WTC11 (cell line): ENCODE measurements at places on chromosomes 12 and 14. TPM values are rescaled to one million over a fixed set of nuclear protein-coding genes. Genes with fewer than 3 reads are reported as not detected.

GRCh38 chr14:20377171-20377570 lies 33.7 kb downstream of the PARP2 start:
- no peak for DNase-seq

DNA sequence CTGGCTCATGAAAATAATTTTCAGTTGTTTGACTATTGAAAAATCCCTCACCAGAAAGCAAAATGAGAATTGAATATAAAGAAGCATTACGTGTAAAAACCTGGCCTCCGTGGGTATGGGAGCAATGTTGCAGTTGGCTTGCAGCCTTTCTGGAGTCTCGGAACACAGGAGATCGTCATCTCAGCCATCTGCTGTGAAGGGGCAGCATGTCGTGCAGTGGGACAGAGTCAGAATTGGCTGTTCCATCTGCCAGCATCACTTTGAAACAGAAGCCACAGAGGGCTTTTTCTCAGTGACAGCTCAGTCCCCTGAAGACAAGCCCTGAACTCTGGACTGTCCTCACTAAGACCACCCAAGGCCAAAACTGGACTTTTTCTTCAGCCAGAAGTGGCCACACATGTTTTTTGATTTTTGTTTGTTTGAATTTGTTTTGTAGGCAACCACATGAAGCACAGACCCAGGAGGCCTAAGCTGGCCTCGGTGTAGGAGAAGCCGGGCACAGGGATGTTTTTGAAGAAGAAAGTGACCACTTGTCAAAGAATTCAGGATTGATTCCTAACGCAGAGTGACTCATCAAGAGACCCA lies 170.8 kb upstream of the DYRK2 start:
- no peak for DNase-seq

DNA sequence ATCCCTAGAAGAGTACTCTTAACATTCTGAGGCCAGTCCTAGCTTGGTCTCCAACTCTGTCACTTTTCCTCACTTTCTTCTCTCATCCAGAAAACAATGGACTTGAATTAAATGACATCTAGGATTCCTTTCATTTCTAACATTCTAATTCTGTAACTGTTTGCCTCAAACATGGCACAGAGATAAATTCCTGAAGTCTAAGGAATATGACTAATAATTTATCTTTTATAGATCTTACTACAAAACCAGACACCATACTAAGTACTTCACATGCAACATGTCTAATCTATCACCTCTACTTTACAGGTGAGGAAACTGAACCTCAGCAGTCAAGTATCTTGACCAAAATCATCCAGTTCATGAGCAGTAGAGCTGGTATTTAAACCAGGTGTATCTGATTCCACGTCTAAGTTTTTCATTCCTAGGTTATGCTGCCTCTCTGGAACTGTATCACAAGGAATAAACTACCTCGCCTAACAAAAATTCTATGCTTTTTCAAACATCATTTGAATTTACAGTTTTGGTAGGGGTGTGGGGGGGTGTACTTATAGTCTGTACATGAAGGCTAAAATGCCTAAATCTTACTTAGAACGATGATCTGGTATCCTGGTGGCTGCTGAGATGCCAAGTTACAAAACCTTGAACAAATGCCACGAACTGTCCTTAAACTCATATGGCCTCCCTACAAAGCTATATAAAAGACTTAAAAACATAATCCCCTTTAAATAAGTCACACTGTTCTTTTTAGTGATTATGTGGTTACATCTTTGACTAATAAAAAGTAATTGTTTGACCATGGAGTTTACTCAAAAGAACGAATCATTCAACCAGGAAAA lies 41.6 kb downstream of the ATXN2 start:
- no peak for DNase-seq

TAS2R46 gene
- 0.44 to 0.85 TPM (median 0.69 TPM) in 3 replicates for total RNA-seq

SMIM41 gene
- 0.14 to 0.21 TPM in 2 of 3 replicates, not detected in the other for total RNA-seq
